Stimulated activated CD4-positive, alpha-beta T cell treated with anti-CD3 and anti-CD28 coated beads, Interleukin-4, amount 100 ng/mL, for 4 hours (primary cell): ENCODE measurements at places on chromosomes 12 and 14.
A peak's percentile ranks its signal among the peaks of the same experiment; 100 is the strongest.

- DNase-seq = no peak
Observed at GRCh38 chr14:68834816-68835215, 41.9 kb upstream of the ZFP36L1 start.

- DNase-seq = no peak
Observed at GRCh38 chr12:14769466-14769968, 33.8 kb downstream of the WBP11 start.

- DNase-seq = peak; percentile 69
Observed at GRCh38 chr14:99320105-99320572, 48.1 kb upstream of the BCL11B start.

- no peak for DNase-seq
Observed at GRCh38 chr12:125136702-125137101, 71.5 kb downstream of the AACS start.

DNA sequence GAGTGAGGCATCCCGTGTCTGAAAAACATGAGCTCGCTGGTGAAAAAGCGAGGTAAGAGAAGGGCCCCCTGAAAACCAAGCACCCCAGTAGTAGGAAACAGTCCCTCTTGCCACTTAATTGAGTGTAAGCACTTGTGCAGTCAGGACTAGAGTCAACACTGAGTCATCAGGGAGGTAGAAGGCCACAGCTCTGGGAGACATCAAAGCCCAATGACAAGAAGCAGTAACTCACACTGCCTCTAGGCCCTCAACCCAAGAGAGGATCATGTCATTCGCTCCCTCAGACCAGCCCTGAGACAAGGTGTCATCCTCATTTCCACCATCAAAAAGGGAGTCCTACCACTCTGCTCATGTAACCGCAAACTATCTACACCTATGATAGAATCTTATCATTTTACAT is 17.8 kb downstream of the POMT2 start:
- no peak for DNase-seq

GRCh38 chr14:71932229-71932981 is at the start of gene RGS6:
TSS of gene RGS6 (plus strand) at chr14:71932429.
- DNase-seq = no peak

GRCh38 chr14:26719514-26719913 is 121.7 kb upstream of the NOVA1 start:
- no peak for DNase-seq

- no peak for DNase-seq
Observed at GRCh38 chr12:25985316-25986175, 27.1 kb downstream of the RASSF8 start.

- DNase-seq = no peak
Observed at GRCh38 chr14:22252686-22253085, 336.3 kb downstream of the DAD1 start.

DNA sequence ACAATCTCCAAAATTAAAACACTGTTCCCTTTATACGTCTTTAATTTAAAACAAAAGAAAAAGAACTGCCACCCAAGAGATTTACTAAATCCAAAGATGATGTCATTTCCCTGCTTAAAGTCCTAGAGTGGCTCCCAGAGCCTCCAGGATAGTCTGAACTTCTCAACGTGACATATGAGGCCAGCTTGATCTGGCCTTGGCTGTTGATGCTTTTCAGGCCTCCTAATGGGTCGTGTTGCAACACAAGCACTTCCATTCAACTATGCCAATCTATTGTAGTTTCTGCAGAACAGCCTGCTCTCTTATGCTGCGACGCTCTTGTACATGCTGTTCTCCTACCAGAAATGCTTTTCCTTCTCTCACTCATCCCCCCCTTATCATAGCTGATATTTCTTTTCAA is 35.7 kb downstream of the LGR5 start:
- DNase-seq = no peak

- DNase-seq = no peak
Observed at GRCh38 chr12:64631197-64631596, 20.9 kb downstream of the RASSF3 start.

- no peak for DNase-seq
Observed at GRCh38 chr12:75890660-75891059, 140.9 kb downstream of the PHLDA1 start.

- no peak for DNase-seq
Observed at GRCh38 chr12:30794591-30795409, 40.0 kb upstream of the CAPRIN2 start.

DNA sequence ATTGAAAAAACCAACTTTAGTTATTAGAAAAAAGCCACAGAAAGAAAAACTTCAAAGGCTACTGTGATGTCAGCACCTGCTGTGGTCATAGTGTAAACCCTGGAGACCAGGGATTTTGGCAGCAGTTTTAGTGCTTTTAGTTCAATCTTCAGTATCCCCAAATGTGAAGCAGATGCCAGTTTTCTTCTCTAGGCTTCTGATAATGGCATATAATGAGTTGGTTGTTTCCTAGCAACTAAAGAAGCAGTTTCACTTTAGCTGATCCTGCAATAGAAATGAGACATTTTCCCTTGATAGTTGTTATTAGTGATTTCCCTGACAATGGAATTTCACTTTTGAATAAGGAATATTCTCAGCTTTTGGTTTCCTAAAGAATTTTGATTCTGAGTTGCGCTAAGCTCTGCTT is 131.2 kb downstream of the NUBPL start:
- DNase-seq = no peak

DNA sequence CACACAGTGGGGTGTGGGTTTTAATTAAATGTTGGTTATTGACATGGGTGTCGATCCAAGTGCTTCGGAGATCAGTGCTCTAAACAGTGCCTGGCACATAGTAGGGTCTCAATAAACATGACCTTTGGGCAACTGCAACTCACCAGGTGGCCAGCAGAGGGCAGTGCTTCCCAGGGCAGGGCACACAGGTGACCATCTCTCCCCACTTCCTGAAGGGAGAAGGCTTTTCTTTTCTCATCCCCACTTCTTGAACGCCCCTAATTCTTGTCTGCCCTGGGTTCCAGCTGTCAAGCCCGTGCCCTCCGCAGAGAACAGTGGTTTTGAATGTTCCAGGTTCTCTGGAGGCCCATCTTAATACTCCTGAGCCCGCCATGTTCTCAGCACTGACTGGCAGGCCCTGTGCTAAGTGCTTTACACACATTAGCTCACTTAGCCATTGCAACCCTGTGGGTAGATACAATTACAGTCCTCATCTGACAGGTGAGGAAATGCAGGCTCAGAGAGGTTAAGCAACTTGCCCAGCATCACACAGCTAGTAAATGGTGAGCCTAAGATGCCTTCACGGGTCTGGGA is 16.3 kb downstream of the RAPGEF3 start:
- DNase-seq = peak; percentile 61

- DNase-seq = no peak
Observed at GRCh38 chr12:1929985-1930802, 11.7 kb upstream of the CACNA2D4 start.

DNA sequence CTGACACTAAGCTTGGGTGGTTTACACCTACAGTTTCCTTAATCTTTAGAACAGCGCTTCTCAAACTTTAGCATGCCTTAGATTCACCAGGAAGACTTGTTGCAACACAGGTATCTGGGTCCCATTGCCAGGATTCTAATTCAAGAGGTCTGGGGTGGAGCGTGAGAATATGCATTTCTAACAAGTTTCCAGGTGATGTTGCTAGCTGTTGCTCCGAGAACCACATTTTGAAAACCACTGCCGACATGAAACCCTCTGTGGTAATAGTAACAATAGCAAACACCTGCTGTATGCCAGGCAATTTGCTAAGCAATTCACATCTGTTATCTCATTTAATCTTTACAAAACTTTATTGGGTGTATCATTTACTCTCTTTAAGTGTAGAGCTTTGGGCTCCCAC is 58.6 kb downstream of the TRHDE start:
- no peak for DNase-seq
